ENCODE measurements at places on chromosomes 1 and 21.

- no peaks in the 10 kb centered on the region for H3K4me1 ChIP-seq
- no peak overlapping the region for H3K4me3 ChIP-seq
- no peak overlapping the region for H3K27ac ChIP-seq
- no peaks in the 10 kb centered on the region for H3K27me3 ChIP-seq
- DNase-seq: peak; percentile 67
- no peaks in the 10 kb centered on the region for H3K36me3 ChIP-seq
Observed at GRCh38 chr1:184199438-184200085, 148.0 kb downstream of the TSEN15 start.

DNA sequence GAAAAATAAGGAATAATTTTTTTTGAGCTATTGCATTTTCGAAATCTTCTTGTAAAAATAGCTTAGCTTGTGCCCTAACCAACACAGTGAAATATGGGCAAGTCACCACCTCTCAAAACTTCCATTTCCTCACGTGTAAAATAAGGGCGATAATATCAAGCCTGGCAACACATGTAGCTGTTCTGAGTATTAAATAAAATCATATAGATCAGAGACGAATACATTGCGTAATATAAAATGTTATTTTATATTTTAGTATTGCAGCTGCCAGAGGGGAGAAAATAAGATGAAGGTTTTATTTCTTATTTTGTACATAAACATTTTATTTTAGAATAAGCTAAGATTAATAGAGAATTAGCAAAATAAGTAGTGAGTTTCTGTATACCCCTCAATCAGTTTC lies 85.9 kb downstream of the C21orf91 start:
- no peaks in the 10 kb centered on the region for H3K27me3 ChIP-seq
- no peak for DNase-seq
- no peak overlapping the region for H3K4me3 ChIP-seq
- H3K27ac ChIP-seq: no peak overlapping the region
- H3K36me3 ChIP-seq: no peaks in the 10 kb centered on the region
- H3K4me1 ChIP-seq: no peaks in the 10 kb centered on the region

DNA sequence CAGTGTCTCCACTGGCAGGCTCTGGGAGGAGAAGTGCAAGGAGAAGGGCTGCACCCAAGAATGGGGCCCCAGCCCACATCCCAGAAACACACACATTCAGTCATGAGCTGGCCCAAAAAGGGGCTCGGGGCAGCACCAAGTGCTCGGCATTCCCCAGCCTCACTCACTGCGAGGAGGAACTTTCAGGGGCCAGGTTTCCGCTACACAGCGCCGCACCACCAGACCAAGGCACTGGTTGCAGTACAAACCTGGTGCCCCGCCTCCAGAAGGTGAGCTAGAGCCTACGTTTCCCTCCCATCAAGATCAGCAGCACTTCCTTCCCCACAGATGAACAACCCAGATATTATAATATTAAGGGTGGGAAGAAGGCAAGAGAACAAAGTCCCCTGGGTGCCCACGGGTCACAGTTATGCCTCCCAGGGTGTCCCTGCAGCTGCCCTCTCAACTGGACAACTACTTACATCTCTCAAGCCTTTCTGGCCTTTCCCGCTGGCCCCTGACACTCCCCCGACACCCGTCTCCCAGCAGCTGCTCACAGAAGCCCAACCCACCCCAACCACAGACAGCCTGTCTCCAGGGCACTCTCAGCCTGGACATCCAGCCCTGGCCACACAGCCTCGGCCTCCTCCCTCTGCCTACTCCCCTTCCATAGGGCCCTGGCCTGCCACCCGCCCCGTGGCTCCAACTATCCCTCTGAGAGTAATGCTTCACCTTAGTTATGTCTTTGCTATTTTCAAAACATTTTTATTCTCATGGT lies 3.8 kb downstream of the PBXIP1 start:
- H3K27me3 ChIP-seq: no peaks in the 10 kb centered on the region
- H3K4me3 ChIP-seq: no peak overlapping the region
- H3K4me1 ChIP-seq: peaks cover 4% of the 10 kb centered on the region
- DNase-seq: peak; percentile 69
- H3K27ac ChIP-seq: peak overlapping the region; percentile 14

- no peaks in the 10 kb centered on the region for H3K27me3 ChIP-seq
- no peak overlapping the region for H3K27ac ChIP-seq
- no peak for DNase-seq
- H3K36me3 ChIP-seq: no peaks in the 10 kb centered on the region
Observed at GRCh38 chr21:33650230-33650629, 7.9 kb downstream of the ITSN1 start.

DNA sequence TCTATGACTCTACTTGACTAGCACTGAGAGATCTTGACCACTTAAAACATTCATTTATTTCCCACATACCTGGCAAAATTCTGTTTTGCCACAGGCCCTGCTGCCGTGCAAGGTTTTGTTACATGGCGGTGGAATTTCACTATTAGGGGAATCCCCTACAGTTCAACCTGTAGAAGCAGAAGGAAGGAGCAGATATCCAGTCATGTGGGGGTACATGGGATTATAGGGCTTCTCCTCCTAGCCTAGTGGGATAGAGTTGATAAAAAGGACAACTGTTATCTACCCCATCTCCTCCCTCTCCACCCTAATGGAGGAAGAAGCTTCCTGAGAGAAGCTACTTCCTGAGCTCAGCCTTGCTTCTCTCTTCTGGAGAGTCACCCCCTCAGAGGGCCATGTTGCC lies 17.7 kb upstream of the PROK1 start:
- DNase-seq: no peak
- H3K36me3 ChIP-seq: no peaks in the 10 kb centered on the region
- no peak overlapping the region for H3K27ac ChIP-seq
- no peak overlapping the region for H3K4me3 ChIP-seq
- no peaks in the 10 kb centered on the region for H3K27me3 ChIP-seq

DNA sequence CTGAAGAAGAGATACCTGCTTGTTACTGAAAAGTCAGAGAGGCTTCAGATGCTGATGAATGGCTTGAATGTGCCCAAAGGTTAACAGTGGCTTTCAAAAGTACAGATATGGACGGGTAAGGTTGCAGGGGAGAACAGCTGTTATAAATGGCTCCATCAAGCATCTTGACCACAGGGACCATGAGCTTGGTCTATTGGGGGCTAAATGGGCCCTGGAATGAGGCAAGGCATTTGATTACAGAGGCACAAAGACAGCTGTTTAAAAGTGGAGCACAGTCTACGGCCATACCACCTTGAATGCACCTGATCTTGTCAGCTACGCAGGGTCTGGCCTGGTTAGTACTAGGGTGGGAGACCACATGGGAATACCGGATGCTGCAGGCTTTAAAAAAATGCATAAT lies 48.3 kb downstream of the C1orf198 start:
- H3K36me3 ChIP-seq: no peaks in the 10 kb centered on the region
- H3K27ac ChIP-seq: no peak overlapping the region
- H3K4me3 ChIP-seq: no peak overlapping the region
- no peaks in the 10 kb centered on the region for H3K27me3 ChIP-seq

DNA sequence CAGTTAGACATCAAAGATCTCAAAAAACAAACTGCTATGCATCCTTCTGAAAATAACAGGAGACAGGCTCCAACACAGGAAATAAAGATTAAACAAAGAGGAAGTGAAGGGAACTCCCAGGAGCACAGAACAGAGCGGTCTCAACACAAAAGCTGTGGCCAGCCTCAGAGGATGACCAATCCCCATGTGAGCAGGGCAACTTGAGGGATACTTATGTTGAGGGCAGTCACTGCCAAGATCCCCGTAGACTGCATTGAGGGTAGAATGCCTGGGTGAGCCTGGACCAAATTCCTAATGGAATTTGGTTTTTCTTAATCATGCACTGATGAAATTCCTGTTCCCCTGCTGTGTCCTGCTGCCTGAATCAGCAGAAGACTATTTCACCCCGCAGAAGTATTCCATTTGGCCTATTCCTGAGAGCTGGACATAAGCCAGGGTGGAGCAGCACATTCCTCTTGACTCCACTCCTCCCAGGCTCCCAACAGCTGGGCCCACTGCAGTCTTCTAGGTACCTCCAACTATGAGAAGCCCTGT lies 49.0 kb downstream of the JAK1 start:
- H3K27ac ChIP-seq: no peak overlapping the region
- H3K4me1 ChIP-seq: peaks cover 30% of the 10 kb centered on the region
- no peak for DNase-seq
- no peak overlapping the region for H3K4me3 ChIP-seq
- H3K27me3 ChIP-seq: no peaks in the 10 kb centered on the region

- DNase-seq: no peak
- no peak overlapping the region for H3K27ac ChIP-seq
- H3K36me3 ChIP-seq: no peaks in the 10 kb centered on the region
- H3K27me3 ChIP-seq: no peaks in the 10 kb centered on the region
Observed at GRCh38 chr1:193568512-193568911, 382.1 kb upstream of the B3GALT2 start.

DNA sequence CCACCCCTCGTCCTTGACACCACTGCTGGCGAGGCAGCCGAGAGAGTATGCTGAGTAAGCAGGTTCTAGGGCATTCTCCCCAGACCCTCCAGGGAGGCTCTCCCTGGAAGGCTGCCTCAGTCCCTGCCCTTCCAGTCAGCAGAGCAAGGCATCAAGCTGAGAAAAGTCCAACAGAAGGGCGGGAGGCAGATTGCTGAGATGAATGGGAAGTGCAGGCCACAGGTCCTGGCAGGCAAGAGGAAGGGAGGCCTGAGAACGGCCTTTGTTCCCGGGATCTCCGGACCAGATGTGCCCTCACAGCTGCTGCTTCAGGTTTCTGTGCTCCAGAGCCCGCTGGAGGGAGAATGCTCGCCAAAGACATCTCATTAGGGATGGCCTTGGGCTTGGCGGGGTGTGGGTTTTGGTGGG lies 270.0 kb upstream of the VAMP3 start:
- H3K27me3 ChIP-seq: no peaks in the 10 kb centered on the region
- no peak overlapping the region for H3K27ac ChIP-seq
- no peaks in the 10 kb centered on the region for H3K4me1 ChIP-seq

DNA sequence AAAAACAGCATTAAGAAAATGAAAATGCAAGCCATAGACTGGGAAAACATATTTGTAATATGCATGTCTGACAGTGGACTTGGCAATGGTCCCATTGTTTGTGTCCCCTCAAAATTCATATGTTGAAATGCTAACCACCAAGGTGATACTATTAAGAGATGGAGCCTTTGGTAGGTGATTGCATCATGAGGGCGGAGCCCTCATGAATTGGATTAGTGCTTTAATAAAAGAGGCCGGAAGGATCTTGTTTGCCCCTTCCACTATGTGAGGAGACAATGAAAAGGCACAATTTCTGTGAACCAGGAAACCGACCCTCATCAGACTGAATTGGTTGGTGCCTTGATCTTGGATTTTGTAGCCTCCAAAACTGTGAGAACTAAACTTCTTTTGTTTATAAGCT lies 232.3 kb downstream of the GPR52 start:
- no peak overlapping the region for H3K27ac ChIP-seq
- no peak overlapping the region for H3K4me3 ChIP-seq
- H3K36me3 ChIP-seq: no peaks in the 10 kb centered on the region
- DNase-seq: no peak
- no peaks in the 10 kb centered on the region for H3K4me1 ChIP-seq

DNA sequence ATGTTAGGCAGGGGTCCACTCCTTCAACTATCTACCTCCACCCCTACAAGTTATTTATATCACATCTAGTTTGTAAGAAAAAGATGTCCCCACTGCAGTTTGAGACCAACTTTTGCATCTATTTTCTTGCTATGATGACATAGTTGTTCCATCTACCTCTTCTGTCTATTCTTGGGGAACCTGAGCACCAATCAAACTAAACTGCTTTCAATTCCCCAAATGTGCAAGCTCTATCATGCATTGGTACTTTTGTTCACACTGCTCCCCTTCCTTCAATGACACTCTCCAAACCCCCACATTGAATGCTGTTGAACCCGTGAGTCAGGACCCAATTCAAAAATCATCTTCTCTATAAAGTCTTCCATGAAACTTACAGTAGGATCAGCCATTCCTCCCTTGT lies 16.0 kb upstream of the FRRS1 start:
- DNase-seq: no peak
- H3K4me1 ChIP-seq: no peaks in the 10 kb centered on the region
- no peaks in the 10 kb centered on the region for H3K27me3 ChIP-seq
- no peaks in the 10 kb centered on the region for H3K36me3 ChIP-seq
- no peak overlapping the region for H3K27ac ChIP-seq
- no peak overlapping the region for H3K4me3 ChIP-seq

GRCh38 chr1:107830075-107830474 lies 134.9 kb downstream of the VAV3 start:
- H3K4me1 ChIP-seq: no peaks in the 10 kb centered on the region
- H3K4me3 ChIP-seq: no peak overlapping the region
- no peak for DNase-seq
- no peaks in the 10 kb centered on the region for H3K27me3 ChIP-seq
- H3K27ac ChIP-seq: no peak overlapping the region
- H3K36me3 ChIP-seq: no peaks in the 10 kb centered on the region

Data from kidney (tissue), 22 donors.